ENCODE measurements at places on chromosomes 16 and 17.

- DNase-seq = no peak
Measured at GRCh38 chr17:8966926-8967325, 1.4 kb upstream of the PIK3R5 start.

GRCh38 chr16:85902366-85903155 lies 3.6 kb downstream of the IRF8 start:
- no peak for DNase-seq

GRCh38 chr17:77346765-77347164 lies 206.0 kb downstream of the SEC14L1 start:
- no peak for DNase-seq

- DNase-seq = no peak
Measured at GRCh38 chr17:43543300-43543699, 2.8 kb downstream of the ETV4 start.

GRCh38 chr17:32810690-32811089 lies 66.2 kb downstream of the MYO1D start:
- DNase-seq = no peak

DNA sequence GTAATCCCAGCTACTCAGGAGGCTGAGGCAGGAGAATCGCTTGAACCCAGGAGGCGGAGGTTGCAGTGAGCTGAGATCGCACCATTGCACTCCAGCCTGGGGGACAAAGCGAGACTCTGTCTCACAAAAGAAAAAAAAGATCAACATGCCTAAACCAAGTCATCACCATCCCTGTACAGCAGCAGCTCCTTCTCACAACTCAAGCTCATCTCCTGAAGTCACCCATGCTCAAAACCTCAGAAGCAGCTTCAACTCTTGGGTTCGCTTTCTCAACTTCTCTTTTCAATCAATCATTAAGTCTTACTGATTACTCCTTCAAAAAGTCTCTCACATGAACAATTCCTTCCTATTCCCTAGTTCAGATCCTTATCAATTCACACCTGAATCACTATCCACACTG lies 31.3 kb downstream of the PHLPP2 start:
- DNase-seq = no peak

- no peak for DNase-seq
Measured at GRCh38 chr16:2842340-2843000, 12.4 kb downstream of the ZG16B start.

DNA sequence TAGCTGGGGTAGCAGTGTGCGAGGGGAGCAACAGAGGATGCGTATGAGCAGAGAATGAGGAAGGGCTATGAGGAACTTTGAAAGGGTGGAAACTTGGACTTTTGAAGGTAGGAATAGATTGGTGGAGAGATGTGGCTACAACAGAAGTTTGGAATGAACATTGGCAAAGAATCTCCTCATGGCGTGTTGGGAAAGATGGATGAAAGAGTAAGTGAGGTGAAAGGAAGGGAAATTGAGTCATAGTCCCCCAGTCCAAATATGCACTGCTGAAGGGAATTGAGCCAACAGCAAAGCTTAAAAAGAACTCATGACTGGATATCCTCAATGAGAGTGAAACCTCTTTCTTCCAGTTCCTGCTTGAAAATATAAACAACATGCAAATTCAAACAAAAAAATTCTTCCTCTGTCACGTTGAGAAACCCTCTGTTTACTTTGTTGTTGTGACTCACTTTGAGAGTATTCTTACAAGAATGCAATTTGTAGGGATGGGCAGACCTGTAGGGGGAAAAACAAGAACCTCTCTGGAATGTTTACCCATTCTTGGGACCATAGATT lies 313.2 kb upstream of the KCNJ16 start:
- DNase-seq = no peak

- DNase-seq = no peak
Measured at GRCh38 chr17:14428648-14429029, 127.8 kb downstream of the HS3ST3B1 start.

- DNase-seq = no peak
Measured at GRCh38 chr17:48322060-48322459, 108.0 kb downstream of the SKAP1 start.

DNA sequence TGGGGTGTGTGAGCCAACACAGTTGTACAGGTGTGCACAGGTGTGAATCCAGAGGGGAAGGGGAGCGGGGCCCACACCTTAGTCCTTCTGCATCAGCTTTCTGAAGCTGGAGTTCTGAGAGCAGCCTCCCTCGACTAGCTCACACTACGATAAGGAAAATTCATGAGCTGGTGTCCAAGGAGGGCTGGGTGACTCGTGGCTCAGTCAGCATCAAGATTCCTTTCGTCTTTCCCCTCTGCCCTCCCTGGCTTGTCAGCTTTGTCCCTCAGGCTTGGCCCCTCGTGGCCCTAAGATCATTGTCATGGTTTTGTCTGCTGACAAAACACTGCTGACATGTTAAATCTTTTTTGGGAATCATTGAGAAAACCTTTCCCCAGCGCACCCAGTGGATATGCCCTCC lies 47.5 kb downstream of the OR1D5 start:
- DNase-seq = no peak

DNA sequence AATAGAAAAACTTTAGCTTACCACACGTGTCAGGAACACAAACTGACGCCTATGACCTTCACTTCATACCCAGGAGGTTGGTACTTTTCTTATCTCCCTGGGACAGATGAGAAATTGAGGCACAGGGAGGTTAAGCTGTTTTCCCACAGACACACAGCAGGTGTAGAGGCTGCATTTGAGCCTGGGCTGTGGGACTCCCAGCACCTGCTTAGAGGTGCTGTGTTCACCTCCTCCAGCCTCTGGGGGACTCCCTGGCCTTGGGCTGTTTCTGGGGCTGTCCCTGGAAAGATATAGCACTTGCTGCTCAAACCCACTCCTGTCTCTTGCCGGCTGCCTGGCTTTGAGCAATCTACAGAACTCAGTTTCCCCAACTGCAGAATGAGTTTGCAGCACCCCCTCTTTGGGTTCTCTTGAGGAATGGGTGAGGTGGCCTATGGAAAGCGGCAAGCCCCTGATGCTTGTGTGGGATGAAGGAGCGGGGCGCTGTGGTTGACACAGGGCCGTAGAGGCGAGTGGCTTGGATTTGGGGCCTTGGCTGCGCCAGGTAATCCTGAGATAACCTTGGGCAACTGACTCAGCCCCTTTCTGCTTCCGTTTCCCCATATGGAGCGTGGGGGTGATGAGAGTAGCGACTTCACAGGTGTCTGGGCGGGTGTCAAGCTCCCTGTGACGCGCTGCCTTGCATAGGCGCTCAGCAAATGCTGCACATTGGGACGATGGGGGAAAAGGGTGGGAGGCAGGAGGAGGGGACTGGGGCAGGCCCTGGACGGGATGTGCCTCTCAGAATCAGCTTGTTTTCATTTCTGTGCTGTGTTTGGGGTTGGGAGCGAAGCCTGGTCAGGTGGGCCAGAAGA lies 104.5 kb upstream of the CIBAR2 start:
- no peak for DNase-seq

DNA sequence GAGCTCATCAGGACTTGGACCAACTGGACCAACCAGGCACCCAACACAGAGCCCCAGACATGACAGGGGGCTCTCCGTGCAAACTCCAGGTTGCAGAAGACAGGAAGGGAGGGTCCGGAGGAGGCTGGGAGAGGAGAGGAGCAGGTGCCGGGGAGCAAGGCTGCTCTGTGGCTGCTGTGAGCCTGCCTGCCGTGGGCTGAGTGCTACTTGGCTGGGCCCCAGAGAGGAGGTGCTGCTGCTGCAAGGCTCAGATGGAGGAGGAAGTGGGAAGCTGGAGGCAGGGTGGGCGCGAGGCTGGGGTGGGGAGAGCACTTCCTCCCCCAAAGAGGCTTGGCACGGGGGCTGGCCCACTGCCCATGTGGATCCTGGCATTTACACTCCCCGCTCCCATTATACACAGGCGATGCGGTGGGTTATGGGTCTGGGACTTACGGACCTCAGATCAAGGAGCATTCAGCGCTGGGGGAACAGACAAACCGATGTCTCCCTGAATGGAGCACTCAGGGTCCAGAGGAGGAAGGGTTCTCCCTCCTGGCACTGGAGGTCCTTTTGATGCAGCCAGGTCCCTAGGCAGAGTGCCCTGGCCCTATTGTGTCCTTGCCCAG lies 15.9 kb downstream of the EPOP start:
- no peak for DNase-seq

DNA sequence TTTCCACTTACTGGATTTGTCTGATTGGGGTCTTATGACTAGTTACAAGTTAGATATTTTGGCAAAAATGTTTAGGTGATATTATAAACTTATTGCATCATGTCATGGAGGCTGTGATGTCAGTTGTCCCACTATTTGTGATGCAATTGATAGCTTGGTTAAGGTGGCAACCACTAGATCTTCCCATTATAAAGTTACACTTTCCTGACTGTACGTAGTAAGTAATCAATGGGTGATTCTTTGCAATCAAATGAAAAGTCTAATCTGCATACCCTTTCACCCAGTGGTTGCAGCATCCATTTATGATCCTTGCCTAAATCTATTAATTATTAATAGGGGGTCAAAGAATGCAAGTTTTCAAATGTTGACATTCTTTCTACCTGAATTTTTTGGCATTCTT lies 4.4 kb upstream of the PCTP start:
- DNase-seq = no peak

- DNase-seq = no peak
Measured at GRCh38 chr17:49110509-49110908, 22.1 kb upstream of the B4GALNT2 start.

- no peak for DNase-seq
Measured at GRCh38 chr17:6195123-6195522, 124.9 kb downstream of the WSCD1 start.

DNA sequence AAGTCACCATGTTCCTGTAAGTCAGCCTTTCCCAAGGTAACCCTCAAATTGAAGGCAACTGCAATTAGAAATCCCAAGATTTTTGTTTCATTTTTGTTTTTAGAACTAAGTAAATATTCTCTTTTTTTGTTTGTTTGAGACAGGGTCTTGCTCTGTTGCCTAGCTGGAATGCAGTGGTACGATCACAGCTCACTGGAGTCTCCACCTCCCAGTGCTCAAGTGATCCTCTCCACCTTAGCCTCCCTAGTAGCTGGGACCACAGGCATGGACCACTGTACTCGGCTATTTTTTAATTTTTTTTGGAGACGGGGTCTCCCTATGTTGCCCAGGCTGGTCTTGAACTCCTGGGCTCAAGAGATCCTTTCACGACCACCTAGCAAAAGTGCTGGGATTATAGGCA lies 10.6 kb upstream of the LRRC59 start:
- DNase-seq = no peak

GRCh38 chr16:86740298-86740697 lies 161.9 kb downstream of the FOXL1 start:
- no peak for DNase-seq

DNA sequence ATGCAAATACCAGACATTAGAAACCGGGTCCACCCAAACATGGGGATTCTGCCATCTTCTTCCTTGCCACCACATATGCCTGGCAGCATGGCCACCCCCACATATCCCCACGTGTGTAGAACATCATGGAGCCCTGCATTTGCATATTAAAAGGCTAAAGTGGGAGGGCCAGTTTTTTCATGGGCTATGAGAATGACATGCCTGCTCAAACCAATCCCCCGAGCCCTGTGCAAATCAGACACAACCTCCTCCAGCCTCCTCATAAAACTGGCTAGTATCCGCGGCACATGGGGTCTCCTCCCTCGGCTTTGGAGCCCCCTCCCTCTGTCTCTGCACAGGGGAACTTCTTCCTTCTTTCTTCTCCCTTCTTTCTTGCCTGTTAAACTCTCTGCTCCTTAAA lies 174.9 kb upstream of the WSCD1 start:
- no peak for DNase-seq

DNA sequence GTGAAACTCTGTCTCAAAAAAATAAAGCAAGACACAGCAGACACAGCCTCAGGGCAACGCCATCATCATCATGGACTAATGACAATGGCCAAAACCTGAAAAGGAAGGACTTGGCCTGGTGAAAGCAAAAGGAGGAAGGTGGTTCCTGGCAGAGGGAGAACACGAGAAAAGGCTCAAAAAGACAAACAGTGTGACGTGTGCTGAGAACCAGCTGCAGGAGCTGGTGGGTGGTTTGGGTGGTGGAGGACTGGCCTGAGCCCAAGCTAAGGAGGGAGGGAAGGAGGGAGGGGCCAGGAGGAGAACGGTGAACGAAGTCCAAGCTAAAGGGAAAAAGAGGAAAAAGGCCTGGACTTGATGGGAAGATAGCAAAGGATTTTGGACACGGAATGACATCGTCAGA lies 85.1 kb downstream of the SLC39A11 start:
- DNase-seq = no peak

DNA sequence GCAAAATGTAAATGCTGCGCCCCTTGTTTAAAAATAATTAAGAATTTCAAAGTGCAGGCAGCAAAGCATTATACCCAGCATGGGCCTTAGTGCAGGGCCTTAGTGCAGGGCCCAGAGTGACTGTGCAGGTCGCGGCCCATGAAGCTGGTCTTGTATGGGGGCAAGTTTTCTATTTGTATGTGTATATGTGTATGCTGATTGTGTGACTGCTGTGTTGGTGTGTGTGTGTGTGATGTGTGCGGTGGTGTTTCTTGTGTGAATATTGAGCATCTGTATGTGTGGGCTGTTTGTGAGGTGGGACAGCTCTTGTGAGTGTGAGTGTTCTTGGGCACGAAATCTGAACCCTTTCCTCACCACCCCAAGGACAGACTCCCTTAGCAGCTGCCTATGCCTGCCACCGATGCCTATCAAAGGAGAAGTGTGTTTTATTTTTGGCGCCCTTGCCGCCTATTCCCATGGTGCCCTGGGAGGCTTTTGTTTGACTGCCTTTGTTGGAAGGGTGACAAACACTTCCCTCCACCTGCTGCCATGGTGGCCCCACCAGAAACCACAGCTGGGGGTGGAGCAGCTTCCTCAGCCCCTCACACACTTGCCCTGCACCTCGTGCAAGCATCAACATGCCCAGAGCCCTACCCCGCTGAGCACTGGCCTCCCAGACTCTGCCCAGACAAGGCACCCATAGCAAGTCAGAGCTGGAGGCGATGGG lies 18.0 kb downstream of the CCR7 start:
- DNase-seq = no peak

GRCh38 chr17:46841561-46842379 lies 9.6 kb upstream of the WNT9B start:
- DNase-seq = no peak

GRCh38 chr17:82914375-82914774 lies 74.6 kb upstream of the ZNF750 start:
- DNase-seq = no peak

DNA sequence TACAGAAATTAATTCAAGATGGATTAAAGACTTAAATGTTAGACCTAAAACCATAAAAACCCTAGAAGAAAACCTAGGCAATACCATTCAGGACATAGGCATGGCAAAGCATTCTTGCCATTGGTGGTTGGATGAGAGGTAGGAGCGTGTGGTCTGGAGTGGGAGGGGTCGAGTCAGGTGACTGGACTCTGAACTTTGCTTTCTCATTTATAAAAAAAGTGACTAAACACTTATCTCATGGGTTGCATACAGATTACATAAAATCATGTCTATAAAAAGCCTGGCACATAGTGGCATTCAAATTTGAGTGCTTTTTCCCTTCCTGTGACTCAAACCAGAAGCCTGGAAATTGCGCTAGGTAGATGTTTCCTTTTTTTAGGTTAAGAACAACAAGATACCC lies 159.7 kb upstream of the SHISA6 start:
- DNase-seq = no peak
